ENCODE measurements at places on chromosomes 5 and 9.

DNA sequence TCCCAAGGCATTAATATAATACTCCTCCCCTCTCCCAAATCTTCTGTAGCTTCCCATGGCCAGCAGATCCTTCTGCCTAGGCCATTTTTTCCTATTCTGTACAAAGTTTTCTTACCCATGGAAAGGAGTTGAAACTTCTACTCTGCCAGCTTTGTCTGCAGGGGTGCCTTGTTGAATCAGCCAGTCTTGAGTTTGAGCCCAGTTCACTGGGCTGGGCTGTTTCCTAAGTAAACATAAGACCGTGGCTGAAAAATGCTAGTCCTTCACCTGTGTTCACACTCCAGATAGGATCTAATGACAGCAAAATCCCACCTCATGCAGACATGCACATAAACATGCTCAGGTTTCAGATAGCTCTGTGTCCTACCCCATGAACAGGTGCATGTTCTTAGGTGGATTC is 10.4 kb downstream of the TEX48 start:
- DNase-seq = no peak

DNA sequence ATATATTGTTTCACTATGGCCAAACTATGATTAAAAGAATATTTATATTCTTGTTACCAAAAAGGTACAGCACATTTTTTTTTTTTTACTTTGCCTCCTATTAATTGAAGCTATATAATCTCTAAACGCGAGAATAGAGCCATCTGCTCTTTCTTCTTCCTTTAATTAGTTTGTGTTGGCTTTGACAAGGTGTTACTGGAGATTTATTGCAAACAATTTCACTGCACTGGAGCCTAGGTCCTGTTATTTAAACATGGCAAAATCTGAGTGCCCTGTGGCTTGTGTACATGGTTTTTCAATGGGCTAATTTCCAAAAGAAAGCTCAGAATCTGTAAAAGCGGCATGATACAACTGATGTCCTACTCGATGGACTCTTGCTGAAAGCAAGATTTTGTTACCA is 40.8 kb upstream of the GABRG2 start:
- no peak for DNase-seq

- DNase-seq = no peak
These were observed 127.5 kb upstream of the PLCXD3 start for GRCh38 chr5:41637869-41638268.

DNA sequence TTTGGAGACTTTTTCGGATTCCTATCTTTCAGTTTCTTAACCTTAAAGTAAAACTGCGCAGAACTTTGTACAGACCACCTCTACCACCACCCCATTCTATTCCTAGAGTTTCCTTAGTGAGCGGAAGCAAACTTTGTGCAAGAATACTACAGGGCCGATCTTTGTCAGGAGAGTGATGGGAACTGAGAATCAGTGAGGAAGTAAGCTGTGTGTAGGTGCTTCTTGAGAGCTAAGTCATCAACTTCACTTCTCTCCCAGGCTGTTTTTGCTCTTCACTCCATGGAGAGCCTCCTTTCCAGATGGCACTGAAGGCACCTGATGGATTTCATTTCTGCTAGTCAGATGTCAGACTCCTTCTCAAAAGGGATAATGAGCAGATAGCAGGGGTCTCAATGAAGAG is 127.3 kb downstream of the SPATA31D1 start:
- DNase-seq = no peak

GRCh38 chr5:24491490-24491889 is 153.3 kb downstream of the CDH10 start:
- no peak for DNase-seq

DNA sequence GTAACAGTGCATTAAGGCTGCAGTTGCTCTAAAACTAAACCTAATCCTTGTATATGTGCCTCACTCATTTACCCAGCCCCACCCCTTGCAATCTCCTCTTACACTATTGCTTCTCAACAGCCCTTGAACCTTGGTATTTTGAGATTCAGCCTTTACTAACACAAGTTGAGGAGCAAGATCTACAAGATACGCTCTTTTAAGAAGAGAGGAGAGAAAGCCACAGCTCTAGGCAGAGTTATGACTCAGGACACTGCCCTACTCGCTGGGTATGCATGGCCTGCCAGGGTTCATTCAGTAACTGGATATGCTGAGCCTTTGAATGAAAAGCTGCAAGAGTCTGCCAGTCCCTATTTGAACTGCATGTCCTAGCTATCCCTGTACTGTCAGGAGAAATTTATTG is 219.5 kb downstream of the PCSK5 start:
- no peak for DNase-seq

DNA sequence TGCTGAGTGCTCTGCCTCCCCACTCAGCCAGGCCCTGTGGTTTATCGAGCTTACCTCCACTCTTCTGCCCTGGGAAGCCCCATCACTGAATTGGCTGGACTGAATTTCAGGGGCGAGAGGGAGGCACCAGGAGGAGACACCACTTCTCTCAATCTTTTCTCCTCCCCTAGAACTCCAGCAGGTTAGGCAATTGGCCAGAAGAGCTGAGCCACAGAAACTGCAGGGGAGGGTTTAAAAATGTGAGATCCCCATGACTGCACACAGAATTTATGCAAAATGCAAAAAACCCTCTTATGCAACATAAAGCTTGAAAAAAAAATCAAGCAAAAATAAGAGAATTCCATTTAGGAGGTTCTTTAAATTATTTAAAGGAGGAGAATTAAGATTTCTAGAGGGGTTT is 29.9 kb downstream of the TUT7 start:
- DNase-seq = no peak

GRCh38 chr5:123439709-123440108 is 16.5 kb upstream of the CEP120 start:
- DNase-seq = no peak
